ENCODE measurements at places on chromosomes 3 and 15.

- no peak for DNase-seq
Measured at GRCh38 chr15:38844736-38845135, 280.1 kb upstream of the RASGRP1 start.

- no peak for DNase-seq
Measured at GRCh38 chr3:27708250-27708649, 13.9 kb downstream of the EOMES start.

DNA sequence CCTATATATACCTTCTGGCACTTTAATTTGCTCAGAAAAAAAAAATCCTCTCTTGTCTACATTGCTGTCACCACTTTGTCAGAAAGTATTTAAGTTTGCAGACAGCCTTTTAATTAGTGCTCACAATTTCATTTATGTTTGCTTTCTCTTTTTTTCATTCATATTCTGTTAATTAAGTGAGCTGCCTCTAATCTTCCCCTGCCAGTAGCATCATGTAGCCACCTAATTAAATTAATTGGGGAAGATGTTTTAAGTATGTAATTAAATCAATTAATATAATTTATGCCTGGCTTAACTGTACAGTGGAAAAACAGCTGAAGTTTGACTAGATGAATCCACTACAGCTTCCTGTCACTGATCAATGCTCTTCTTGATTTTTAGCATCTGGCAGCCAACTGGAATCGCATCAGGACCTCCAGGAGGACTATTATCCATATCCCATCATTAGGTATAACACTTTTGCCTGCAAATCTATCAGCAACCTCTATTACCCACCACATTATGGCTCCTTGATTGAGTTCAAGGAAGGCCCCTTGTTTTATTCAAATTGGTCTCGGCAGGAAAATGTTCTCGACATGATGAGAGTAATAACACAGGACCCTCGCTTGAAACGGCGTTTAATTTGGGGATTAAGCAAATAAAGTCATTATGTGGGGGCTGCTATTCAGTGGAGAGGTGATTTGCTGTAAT, 118.5 kb downstream of the IQCH start:
- no peak for DNase-seq

DNA sequence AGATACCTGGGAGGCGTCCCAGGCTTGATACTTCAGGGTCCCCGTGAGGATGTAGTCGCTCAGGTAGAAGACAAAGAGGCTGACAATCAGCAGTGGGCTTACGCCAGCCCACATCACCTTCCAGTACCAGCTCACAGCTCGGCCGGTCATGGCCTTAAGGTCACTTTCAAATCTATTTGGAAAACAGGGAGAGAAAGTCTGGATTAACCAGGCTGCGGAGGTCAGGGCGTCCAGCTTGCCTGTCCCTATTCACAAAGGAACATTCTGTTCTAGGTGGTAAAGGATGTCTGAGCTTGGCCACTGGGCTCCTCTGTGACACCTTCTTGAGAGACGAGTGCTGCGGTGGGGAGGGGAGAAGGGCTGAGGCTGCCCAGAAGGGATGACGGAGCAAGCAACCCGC, 36.5 kb downstream of the SLC6A20 start:
- DNase-seq = no peak

DNA sequence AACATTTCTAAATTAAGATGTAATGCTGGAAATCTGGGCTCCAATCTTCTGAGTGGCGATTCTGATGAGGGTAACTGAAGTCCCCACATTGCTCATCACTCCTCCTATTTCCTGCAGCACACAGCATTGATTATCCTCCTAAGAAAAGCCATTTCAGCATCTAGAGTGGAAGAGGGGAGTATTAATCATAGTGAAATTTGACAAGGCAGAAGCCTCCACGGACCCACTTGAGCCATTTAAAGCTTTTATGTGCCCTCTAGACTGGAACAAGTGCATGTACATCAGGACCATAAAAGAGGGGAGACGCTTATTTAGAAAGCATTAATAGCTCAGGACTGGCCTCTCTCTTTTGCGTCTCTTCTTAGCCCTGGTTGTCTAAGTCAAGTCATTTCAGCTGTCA, 25.8 kb downstream of the AQP9 start:
- no peak for DNase-seq

DNA sequence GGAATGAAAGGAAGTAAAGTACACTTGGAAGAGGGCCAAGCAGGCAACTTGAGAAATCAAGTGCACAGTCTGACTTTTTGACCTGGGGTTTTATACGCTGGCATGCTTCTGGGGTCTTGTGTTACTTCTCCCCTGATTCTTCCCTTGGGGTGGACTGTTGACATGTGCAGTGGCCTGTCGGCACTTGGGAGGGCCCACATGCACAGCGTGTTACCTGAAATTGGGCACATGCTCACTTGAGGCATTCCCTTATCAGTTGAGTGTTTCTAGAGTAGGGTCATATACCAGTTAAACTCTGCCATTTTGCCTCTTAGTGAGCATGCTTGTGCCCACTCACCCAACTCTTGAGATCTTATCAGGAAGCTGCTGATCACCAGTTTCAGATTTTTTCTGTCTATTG, 329.1 kb upstream of the SOX2 start:
- no peak for DNase-seq

DNA sequence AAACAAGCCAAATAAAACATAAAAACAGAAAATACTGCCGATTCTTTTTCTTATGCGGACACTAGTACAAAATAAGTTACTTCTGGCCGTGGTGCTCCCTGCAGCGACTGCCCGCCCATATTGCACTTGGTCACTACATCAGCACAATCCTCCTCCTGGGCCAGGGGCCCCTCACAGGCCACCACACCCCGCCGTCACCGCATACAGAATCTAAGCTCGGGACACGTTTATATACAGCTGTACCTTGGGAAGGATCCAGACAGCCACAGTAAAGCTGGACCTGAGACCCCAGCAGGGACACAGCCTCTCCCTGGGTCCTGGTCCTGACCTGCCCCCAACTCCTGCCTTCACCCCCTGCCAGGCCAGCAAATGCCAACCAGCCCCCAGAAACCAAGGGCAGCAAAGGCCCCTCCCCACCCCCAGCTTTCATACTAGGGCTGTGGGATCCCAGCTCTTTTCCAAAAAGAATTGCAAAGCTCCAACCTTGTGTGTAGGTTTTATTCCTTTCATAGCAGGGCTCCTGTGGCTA, 12.9 kb upstream of the DNAJB8 start:
- no peak for DNase-seq

DNA sequence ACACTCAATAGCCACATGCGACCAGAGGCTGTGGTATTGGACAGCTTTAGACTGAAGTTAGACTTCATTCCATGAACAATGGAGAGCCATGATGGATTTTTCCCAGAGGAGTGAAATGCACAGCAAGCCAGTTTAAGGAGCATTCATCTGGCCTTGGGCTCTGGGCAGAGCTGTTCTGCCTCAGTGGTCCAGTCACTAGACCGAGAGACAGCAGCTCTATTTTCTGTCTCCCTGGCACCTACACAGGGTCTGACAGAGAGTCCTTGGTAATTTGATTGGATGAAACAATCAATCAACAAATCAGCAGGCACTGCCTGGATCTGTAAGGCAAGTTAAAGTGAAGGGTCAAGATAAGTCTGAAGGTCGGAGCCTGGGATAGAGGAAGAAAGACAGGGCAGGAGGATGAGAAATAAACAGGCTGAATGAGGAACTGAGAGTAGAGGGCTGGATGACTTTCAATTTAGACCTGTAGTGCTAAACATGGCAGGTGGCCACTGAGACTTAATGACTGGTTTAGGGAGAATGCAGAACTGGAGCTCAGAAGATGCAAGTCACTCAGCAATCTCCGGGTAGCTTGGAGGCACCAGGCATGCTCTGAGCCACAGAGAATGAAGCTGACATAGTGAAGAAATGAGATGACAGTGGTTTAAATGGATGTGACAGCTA, 98.5 kb upstream of the SLC25A36 start:
- DNase-seq = peak; percentile 65

DNA sequence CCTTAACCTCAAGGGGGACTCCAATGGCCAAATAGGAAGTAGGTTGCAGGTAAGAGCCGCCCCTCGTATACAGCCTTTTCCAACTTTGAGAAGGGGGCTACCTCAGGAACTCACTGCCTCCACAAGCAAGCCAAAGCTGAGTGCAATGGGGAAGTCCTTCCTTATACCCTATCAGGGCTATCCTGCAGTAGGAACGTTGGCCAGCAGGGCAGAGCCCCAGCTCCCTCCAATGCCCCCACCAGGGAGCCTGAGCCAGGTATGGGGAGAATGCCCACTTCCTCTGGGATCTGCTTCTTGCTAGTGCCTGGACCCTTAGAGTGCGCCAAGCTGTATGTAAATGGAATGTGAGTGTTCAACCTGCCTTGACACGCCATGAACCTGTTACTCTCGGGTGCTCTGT, 16.3 kb downstream of the CACNA2D2 start:
- DNase-seq = no peak

- DNase-seq = no peak
Measured at GRCh38 chr3:183265157-183265642, 12.1 kb downstream of the B3GNT5 start.

DNA sequence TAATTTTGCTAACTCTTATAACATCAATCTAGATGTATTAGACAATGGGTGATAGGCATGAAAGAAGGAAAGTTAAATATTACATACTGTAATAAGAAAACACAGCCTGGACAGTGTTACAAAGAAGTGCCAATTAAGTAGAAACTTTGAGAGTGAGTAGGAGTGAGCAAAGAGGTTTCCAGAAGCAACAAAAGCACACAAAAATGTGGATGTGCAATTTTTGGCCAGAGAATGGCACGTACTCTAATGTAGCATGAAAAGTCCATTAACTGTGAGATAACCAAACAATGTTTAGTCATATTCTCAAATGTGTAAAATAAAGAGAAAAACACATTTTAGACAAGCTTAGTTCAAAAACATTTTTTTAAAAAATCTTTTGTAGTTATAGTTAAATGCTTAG, 567.3 kb downstream of the ROBO1 start:
- no peak for DNase-seq

DNA sequence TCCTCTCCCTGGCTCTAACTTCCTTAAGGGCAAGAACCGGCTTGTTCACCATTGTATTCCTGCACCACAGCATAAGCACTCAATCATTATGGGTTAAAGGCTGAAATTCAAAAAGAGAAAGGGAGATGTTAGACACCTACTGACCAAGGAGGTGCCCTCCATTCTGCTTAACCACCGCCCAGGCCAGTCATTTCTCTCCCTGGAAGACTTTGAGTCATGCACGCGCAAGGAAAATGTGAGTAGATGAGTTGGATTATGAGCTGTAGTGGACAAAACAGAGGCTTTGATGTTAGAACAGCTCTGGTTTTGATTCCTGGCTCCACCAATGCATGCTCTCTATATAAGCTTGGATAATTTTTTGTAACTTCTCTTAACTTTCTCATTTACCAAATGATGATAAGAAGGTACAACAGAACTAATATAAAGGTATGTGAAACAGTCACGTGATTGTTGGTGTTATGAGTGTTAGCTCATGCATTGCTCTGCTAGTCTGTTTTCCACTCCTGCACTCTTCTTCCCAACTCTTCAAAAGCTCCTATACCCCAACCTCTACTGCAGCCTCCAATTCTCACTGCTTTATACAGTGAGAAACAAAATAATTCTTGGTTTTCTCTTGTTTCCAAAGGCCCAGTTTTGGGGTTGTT, 148.4 kb upstream of the ATP11B start:
- no peak for DNase-seq

DNA sequence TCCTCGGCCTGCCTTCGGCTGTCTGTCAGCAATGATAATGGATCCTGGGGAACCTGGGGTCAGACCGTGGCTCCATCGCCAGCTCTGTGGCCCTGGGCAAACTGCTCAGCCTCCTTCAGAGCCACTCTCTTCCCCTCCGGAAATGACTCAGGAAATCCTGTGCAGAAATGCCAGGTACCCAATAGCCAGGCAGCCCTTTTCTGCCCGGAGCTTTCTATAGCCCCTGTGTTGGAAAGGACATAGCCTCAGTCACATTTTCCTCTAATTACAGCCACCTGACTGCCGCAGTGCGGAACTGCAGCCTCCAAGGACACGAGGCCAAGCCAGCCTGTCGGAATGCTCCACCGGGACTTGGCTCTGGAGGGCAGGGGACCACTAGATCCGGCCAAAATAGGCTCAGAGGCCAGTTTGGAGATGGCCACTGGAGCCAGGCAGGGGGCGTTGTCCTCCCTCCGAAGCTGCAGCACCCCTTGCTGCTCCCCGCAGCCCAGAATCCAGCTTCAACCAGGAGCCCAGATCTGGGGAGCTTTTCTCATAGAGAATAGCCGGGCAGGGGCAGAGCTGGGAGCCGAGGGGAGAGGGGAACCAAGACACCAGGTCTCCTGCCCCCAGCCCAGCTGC, 11.6 kb upstream of the ZXDC start:
- DNase-seq = no peak

Data from germinal center (tissue), 1 donor.